ENCODE measurements at places on chromosomes 5 and 9.

GRCh38 chr9:89422151-89422975 is 75.5 kb downstream of the SEMA4D start:
- no peak for DNase-seq

- DNase-seq: no peak
Measured at GRCh38 chr5:23930985-23931384, 423.6 kb downstream of the PRDM9 start.

DNA sequence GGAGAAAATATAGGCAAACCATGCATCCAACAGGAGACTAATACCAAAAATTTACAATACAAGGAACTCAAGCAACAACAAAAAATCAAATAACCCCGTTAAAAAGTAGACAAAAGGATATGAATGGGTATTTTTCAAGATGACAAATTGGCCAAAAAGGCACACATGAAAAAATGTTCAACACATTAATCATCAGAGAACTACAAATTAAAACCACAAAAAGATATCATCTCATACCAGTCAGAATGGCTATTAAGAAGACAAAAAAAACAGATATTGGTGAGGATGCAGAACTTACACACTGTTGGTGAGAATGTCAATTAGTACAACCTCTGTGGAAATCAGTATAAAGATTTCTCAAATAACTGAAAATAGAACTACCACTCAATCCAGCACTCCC is 35.0 kb downstream of the TEX10 start:
- no peak for DNase-seq

DNA sequence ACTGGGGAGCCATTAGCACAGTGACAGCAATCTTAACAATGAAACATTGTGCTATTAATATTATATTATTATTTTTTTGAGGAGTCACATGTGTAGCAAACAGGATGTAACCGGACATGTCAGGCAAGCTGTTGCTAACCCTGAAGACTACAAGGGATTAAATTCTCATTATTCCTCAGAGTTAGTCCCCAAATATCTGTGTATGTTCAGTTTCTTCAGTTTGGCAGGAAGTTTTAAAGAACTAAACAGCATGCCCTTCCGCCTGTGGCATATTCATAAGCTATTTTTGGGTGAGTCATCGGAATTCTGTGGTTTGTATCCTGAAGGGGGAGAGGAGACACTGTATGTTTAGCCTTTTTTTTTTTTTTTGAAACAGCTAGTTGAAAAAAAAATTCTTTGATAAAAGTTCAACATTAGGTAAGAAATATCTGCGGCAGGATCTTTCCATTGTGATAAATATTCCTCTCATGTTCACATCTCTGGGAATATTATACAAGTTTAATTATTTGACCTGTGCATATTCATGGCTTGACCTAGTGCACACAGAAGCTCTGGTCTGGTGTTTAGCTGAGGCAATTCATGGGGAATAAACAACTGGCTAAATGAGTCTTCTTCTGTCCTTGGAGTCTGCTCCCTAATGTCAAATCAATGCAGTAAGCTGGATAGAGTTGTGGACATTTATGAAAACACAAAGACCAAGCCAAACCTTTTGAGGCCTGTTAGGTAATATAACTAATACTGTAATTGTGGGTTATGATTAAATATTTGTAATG is 202.7 kb upstream of the CDKN2B start:
- DNase-seq: no peak

DNA sequence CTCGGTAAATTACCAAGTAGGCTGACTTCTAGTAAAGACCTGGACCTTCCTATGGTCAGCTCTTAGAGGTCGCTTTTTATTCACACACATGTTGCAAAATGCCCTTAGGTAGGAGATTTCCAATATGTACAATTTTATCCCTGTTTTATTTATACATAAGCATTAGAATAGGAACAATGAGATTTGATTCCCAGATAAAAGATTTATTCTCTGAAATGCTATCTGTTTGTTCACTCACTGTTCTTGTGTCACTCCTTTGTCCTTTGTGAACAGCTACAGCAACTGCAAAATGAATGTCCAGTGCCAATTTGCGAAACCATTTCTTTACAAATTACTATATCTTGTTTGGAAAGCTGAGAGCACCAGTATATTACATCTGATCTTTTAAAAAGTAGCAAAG is 991.5 kb upstream of the TYRP1 start:
- DNase-seq: no peak

DNA sequence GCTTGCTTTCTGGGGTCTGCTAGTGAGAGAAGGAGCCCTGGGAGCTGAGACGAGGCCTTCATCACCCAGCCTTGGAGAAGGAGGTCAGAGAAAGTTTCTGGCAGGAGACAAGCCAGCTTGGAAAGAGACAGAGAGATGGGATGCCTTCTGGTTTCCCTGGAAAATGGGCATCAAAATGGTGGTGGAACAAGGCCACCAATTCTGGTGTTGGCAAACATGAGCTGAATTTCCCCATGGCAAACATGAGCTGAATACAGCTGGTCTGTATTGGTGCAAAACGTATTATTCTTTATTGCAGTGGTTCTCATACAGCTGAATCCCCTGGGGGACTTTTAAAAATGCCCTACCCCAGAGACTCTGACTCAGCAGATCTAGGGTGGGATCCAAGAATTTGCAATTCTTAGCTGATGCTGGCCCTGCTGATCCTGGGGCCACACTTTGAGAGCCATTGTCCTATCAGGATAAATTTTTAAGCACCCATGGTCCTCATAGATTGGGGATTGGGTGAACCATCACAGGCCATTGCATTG is 39.1 kb upstream of the S1PR3 start:
- no peak for DNase-seq

DNA sequence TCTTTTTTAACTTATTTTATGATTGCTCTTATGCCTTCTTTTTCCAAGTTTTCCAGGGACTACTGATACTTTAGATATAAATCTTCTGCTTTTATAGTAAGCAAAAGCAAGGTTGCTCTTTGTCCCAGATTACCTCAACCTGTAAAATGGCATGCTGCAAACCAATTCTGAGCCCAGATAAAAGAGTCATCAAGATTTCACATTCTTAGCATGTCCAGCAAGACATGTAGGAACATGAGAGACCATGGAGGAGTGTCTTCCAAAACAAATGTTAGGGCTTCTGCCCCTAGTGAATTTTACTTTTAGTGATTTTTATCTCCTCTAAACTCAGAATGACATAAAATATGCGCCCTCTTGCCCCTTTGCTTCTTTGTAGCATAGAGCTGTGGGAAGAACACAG is 7.0 kb upstream of the CDC20B start:
- DNase-seq: no peak

DNA sequence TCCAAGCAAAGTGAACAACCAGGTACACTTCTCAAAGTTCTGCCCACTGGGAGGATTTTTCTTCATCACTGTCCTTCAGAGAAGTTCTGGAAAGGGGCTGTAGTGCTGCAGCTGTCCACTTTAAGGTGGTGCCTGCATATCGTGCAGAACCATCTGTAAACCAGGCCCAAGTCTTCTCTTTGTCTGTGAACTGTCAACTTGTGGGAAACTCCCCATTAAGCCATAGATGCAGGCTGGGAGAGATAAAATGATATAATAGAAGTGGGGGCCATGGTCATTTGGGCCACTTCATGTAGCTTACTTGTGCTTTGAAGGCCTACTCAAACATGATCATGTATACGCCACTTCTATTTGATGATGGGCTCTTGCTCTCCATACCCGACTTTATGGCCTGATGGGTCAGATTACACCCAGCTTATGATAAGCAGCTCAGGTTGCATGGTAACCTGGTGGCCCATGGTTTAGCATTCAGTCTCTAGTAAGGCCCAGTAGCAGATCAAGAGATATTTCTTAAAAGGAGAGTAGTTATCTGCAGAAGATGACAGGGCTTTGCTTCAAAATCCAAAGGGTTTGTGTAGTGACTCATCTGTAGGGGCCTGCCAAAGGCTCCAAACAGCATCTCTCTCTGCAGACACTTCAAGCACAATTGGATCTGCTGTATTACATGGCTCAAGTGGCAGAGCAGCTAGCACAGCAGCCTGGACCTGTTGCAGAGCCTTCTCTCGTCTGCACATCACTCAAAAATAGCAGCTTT is 15.7 kb upstream of the BTF3 start:
- no peak for DNase-seq

- DNase-seq: no peak
Measured at GRCh38 chr5:68134033-68134668, 81.4 kb upstream of the PIK3R1 start.

GRCh38 chr5:139105621-139106071 is 92.5 kb downstream of the SIL1 start:
- DNase-seq: no peak

DNA sequence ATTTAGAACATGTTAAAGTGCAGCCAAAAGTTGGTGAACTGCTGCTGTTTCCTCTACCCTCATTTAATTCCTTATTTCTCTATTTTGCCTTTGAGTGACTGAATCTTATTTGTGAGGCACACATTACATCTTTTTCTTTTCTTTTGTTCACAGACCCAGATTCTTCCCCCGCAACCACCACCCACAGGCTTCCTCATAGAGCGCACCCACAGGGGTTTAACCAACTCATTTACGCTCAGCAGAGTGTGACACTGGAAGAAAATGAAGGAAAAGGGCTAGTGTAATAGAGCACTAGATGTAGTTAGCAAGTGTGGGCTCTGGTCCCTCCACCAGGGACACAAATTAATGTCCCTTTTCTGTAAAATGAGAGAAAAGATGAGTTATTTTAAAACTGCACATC is 200.7 kb downstream of the PARP8 start:
- DNase-seq: no peak

GRCh38 chr9:124258607-124259157 is 933 bp downstream of the NEK6 start:
- DNase-seq: no peak

DNA sequence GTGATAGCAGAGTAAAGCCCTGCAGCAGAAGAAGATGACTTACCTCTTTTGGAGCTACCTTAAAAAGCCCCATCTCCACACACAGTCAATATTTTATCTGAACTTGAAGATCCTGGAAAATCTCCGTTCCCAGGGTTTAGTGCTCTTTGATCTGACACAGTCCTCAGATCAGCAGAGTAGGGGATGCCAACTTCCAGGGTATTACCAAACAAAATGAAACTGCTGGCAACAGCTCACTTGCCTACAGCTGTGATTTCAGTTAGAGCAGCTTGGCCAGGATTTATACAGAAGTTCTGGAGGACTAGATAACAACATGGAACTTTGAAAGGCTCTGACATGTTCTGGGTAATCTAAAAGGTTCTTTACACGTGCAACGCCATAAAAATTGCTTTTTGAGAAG is 1537.8 kb upstream of the ACO1 start:
- no peak for DNase-seq

DNA sequence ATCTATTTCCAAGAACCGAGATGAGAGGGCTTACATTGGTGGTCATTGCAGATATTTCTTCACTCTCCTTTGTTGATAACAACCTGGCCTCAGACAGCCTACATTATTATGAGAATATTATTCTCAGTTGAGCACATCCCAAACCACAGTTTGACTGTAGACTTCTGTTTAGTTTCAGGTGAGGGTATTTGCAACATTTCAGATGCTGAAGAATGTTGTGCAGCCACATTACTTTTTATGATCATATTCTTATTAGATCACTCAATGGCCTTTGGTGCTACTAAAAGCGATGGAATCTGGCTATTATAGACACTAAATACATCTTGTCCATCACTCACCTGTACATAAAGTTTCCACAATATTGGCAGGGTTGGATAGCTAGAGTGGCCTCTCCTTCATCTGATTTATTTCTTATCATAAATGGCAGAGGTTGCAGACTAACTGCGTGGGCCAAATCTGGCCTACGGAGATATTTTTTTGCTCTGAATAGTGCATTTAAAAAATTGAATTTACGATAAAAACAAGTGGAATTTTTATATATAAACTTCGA is 26.2 kb upstream of the RICTOR start:
- no peak for DNase-seq

DNA sequence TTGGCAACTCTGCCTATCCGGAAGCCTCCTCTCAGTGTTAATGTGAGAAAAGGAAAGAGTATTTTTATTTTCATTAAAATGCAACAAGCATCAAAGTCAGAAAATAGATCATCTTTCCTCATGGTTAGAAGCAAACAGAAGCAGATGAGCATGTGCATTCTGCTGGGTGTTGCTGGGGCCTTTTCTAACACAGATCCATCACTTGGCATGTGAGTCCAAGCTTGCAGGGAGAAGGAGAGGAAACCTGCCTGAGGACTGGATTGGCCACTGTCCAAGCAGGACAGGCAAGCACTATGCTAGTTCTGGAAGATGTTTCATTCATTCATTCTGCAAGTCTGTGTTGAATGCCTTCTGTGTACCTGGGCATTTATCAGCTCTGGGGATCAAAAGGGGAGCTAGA is 348.7 kb upstream of the PCSK5 start:
- no peak for DNase-seq

GRCh38 chr5:96196890-96197289 is 235.2 kb upstream of the ELL2 start:
- DNase-seq: no peak

DNA sequence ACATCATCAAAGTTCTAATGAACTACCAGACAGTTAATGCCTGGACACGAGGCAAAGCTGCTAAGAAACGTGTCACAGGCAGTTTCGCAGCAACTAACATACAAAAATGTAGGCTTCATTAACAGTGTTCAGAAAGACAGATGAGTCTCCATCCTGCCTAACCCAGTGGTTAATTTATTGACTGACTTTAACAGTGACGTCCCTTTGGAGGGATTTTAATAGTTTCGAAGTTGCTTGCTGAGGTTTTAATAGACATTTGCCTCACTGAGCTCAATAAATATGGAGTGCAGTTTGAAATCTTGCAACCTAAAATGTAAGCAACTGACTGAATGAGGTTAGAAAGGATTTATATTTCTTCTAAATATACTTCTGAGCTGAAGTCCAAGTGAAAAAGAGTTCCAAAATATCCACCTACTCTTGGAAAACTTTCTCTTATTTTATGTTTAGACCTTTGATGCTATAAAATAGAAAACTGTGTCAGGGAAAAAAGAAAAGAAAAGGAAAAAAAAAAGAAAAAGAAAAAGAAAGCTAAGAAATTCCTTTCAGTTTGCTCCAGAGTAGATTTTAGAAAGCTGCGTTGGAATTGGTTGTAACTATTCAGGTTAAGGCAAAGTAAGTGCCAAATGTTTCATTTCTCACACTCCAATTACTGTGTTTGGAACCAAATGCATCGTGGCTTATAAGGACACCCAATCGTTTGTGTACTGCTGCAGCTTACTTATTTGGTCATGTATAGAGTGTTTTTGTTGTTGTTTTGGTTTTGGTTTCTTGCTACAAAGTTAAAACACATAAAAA is 2016.6 kb downstream of the MAT2B start:
- no peak for DNase-seq

GRCh38 chr5:132207778-132208177 is 19.9 kb downstream of the P4HA2 start:
- no peak for DNase-seq

- DNase-seq: no peak
Measured at GRCh38 chr9:6443661-6444060, 30.7 kb downstream of the UHRF2 start.

DNA sequence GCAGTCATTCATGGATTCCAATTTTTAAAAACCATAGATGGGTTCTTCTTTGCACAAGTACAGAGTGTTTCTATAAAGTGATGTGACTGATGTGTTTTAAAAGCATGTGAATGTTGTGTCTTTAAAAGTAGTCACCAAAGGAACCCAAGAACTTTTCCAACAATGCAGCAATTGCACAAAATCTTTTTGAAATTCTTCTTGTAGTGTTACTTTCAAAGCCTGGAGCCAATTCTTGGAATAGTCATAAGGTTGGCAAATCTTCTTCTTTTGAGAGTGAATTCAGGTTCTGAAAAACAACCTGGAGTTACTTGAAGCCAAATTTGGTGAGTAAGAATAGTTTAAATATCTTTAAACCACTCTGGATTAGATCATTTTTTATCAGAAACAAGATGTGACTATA is 10.5 kb downstream of the GRAMD2B start:
- no peak for DNase-seq

- no peak for DNase-seq
Measured at GRCh38 chr9:129140397-129141065, 29.3 kb downstream of the PTPA start.

- DNase-seq: no peak
Measured at GRCh38 chr9:26457151-26457550, 435.5 kb downstream of the CAAP1 start.
